ENCODE measurements at places on chromosomes 6 and 20.
A peak's percentile ranks its signal among the peaks of the same experiment; 100 is the strongest.

DNA sequence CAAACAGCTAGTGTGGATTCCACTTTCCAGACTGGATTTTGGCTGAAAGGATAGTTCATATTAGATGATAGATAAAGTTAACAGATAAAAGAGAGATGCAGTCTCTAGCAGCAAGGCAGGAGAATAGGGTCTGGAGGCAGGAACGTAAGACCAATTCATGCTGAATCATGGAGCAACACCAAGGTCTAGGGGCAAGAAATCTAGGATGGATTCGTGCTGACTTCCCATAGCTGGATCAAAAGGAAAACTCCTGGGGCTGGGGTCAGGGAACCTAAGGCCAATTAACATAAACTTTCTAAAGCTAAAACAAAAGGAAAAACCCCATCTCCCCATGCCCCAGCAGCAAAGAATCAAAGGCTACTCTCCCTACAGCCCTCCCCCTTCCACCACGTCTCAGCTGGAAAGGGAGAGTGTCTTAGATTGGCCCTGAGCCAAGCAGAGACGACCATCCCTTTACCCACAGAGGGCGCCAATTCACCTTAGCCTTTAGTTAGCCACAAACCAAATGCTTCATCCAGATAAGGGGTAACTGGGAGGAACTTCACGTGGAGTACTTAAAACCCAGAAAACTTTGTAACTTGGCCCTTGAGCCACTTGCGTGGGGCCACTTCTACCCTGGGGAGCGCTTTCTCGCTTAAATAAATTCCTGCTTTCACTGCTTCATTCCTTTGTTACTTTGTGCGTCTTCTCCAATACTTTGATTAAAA, 7.6 kb downstream of the TREM1 start:
- DNase-seq, result peak; percentile 11

DNA sequence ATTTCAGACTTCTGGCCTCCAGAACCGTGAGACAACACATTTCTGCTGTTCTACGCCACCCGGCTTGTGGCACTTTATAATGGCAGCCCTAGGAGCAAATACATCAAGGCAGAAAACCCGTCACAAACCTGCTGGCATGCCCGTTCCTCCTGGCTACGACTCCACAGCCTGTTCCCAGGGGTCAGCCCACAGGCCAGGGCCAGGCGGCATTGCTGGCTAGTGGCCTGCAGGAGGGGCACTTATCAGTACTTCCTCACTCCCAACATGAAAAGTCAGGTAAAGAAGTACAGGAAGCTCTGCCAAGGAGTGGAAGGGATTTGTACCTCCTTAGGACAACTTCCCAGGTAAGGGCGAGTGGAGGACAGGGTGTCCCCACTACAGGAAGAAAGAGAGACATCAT, 223.1 kb upstream of the AGPAT4 start:
- DNase-seq, result no peak

- no peak for DNase-seq
Measured at GRCh38 chr6:24529985-24530384, 35.2 kb downstream of the ALDH5A1 start.

- DNase-seq, result peak; percentile 5
Measured at GRCh38 chr20:17059465-17059864, 167.4 kb upstream of the PCSK2 start.
